Fibroblast of skin of abdomen (primary cell): ENCODE measurements at places on chromosomes 4 and X.

DNA sequence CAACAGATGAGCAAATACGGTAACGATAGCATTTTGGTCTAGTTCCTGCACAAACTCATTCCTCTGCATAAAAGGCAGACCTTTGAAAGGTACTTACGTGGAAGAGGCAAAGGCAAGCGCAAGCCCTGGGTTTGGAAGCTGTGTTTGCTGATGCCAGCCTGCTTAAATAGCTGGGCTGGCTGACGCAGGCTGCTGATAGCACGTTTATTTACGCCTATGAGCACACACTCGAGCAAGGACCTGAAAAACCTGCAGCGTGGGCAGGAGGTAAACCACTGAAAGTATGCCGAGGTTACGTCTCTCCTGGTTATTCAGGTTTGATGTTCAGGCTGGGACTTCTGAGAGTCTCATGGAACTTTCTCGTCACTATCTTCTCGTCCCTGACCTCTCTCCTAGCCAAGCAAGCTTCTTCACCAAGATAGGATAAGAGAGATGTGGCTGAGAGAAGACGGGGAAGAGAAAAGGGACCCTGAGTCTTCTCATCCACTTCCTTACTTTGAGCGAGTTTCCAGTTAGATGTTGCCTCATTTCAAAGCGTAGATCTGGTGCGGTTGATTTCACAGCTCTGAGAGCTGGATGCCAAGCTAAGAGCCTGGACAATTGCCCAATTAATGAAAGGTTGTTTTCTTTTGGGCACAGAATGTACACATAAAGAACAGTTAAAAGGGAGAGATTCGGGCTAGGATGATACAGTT lies at the start of gene HOPX:
Gene HOPX, minus strand, starts transcription at position 139 of the 695 bp plus-strand sequence. CDS start 23,480 bp downstream, outside the sequence.
- no peak for DNase-seq

DNA sequence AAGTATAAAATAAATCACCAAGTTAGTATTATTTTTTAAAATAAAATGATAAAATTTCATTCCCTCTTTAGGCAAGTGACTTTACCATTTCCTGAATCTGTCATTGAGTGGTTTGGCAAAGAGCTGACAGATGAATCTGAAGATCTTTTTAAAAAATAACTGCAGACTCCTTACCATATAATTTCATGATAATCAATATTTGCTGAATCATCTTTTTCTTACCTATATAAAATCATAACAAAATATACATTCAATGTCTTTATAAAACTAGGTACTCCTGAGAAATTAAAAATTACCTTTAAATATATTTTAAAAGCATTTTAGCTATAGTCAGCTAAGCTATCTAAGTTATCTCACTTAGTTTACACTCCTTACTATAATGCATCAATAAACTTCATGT lies 17.2 kb downstream of the ANXA10 start:
- DNase-seq = no peak

DNA sequence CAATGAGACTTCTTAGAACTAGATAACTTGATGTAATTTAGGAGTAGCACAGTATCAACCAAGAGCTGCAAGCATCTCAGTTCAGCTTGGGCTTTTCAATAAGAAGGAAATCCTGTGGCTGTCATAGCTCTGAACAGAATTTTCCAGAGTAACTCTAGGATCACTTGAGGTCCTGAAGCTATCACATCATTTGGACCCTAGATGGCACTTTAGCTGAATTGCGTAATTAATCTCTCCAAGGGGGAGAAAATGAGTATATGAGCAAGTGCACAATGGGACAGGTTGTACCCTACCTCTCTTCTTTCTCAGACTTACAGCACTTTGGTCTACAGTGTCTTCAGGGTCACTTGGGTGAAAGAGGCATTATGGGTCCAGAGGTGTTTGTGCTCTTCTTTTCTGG lies 45.2 kb downstream of the SLC4A4 start:
- no peak for DNase-seq

- no peak for DNase-seq
These were observed 307.6 kb upstream of the CTSO start for GRCh38 chr4:156261230-156261629.

DNA sequence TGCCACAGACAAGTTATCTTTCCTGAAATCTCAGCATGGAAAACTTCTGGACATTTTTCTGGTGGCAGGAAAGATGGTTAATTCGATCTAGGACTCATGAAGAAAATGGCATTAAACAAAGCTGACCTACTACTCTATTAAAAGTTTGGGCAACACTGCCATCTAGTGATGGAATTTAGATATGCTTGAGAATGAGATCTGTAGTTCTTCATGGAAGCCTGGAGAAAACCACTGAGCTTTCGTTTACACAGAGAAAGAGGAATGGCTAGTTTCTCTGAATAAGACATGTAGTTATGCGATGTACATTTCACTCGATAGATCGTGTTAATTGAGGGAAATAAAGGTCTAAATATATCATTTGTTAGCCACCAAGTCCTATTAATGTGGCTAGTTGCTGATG lies 51.7 kb upstream of the CHRDL1 start:
- DNase-seq = peak; percentile 48
